AG09309 (cell line): ENCODE measurements at places on chromosomes 2 and 18.

DNA sequence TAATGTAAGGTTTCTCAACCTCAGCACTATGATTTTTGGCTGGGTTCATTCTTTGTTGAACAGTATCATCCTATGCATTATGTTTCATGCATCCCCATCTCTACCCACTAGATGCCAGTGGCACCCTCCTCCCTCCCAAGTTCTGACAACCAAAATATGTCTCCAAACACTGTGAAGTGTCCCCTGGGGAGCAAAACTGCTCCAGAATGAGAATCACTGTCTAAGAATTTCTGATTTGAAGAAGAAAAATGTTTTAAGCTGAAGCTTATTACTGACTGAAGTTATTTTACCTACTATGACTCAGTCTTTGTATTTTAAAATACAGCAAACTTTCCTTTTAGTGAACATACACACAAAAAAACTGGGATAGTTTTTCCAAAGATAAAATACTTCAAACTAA, 3.4 kb downstream of the THADA start:
- peak; percentile 21 for DNase-seq

- no peak for DNase-seq
These were observed 332.2 kb upstream of the LRP1B start for GRCh38 chr2:142463047-142463446.

DNA sequence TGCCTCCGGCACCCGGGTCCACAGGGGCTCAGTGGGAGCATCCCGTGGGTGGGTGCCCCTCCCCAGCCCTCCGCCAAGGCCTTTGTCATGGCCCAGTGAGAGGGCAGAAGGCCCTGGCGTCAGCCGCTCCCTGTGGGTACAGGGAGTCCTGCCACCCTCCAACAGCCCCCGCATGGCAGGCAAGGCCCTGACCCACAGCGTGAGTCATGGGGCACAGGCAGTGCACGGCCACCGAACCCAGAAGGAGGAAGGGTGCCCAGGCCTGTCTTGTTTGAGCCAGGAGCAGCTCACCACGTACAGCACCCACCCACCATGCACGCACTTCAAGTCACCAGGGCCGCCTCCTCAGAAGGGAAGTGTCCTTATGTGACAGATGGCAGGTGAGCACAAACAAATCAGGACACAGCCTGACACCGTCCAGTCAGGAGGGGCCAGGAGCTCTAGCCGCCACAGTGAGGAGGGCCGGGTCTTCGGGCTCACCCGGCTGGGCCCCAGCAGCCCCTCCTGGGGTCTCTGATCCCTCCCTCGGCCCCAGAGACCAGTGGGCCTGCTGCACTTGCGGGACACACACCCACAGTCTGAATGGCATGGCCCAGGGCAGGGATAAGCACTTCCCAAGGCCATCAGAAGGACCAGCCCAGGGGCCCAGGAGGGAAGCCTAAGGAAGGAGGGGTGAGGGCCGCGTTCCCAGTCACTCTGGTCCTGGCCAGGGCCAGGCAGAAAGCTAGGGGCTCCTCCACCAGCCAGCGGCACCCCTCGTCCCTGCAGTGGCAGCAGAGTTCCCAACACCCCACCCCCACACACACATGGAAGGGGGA, 25.8 kb downstream of the BIN1 start:
- no peak for DNase-seq

DNA sequence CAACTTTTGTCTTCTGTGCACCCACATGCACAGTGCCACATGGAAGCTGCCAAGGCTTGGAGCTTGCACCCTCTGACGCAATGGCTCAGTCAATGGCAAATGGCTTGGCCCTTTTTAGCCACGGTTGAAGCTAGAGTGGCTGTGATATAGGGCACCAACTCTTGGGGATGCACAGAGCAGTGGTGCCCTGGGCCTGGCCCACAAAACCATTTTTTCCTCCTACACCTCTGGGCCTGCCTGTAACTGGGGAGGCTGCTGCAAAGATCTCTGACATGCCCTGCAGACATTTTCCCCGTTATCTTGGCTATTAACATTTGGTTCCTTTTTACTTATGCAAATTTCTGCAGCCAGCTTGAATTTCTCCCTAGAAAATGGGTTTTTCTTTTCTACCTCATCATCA, 74.9 kb downstream of the ZDBF2 start:
- no peak for DNase-seq

- no peak for DNase-seq
These were observed 647.8 kb upstream of the KLHL29 start for GRCh38 chr2:22737144-22737543.

GRCh38 chr2:12918835-12919445, 202.2 kb downstream of the TRIB2 start:
- DNase-seq, result peak; percentile 98

GRCh38 chr2:222133897-222134296, 164.9 kb downstream of the PAX3 start:
- DNase-seq, result no peak

DNA sequence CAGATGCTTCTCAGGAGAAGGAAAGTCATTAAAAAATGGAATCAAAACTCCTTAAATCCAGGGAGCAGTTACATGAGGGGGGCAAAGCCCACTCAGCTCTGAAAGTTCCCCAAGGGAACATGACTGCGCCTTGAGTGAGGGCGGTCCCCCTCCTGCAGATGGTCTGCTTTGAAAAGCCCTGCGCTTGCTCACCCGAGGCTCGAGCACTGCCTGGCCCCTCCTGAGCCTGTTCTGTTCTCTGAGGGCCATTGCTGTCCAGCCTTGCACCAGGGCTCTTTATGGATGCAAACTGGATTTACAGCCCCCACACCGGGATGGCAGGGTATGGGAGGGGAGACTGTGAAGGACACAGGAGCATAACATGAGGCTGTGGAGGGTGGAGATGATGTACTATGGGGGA, 37.8 kb upstream of the DNMT3A start:
- DNase-seq, result no peak

DNA sequence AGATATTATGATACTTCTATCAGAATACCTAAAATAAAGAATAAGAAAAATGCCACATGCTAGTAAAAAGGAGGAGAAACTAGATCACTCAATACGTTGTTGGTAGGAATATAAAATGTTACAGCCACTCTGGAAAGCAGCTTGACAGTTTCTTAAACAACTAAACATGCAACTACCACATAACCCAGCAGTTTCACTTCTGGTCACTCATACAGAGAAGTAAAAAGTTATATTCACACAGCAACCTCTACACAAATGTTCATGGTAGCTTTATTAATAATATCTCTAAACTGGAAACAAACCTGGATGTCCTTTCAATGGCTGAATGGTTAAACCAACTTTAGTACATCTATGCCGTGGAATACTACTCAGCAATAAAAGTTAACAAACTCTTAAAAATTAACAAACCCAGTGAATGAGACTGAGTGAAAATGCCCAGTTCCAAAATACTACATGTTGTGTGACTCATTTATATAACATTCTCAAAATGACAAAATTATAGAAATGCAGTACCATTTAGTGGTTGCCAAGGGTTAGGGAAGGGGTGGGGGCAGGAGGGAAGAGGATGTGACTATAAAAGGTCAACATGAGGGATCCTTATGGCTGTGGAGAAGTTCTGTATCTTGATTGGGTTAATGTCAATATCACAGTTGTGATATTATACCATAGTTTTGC, 124.1 kb downstream of the MMADHC start:
- DNase-seq, result no peak

DNA sequence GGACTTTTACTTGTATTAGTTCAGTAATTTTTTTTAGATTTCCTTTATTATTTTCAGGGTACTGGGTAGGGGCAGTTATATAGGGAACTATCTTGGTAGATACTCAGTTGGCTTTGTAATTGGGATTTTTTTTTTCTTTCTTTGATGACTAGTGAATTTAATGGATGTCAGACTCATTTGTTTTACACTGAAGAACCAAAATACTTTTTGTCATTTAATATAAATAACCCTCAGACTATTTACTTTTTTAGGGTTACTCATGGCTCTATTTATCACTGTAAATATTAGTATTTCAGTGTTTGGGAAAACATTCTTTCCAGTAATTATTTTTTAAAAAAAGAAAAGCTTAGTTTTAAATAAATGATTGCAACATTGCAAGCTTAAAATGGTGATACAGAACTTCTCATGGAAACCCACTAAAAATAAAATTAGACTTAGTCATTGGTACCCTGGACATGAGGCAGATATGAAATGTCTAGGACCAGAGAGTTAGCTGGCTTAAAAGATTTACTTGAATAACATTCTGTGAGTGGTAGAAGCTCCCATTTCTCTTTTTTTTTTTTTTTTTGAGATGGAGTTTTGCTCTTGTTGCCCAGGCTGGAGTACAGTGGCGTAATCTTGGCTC, 74.4 kb upstream of the CYP20A1 start:
- DNase-seq, result no peak

DNA sequence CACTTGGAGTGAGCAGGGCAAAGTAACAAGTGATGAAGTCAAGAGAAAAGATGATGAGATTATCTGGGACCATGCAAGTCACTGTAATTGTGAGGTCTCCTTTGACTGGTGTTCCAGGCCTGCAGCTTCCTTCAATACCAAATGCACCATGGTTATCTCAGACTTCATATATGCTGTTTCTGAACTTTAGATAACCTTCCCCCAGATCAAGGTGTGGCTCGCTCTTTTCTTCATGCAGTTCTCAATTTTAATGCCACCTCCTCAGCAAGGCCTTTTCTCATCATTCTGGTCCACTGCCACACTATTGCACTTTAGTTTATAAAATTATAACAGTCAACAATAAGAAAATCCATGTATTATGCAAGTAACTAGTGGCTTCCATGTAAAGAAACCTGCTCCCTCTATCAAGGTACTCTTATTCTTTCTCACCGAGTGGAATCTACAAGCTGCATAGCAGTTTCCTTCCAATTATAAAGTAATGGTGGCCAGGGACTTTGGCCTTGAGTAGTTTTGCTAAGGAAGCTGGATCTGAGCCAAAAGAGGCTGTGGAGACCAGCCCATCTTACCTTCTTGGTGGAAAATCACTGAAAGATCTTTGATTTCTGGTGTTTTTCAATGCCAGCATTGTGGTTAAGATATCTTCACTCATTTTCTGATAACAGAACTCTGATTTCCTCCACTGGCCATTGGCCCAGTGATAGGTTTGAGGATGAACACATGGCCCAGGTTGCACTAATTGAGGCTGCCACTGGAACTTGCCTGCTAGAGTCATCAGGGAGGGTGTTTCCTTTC, 113.6 kb downstream of the KCNE4 start:
- no peak for DNase-seq

DNA sequence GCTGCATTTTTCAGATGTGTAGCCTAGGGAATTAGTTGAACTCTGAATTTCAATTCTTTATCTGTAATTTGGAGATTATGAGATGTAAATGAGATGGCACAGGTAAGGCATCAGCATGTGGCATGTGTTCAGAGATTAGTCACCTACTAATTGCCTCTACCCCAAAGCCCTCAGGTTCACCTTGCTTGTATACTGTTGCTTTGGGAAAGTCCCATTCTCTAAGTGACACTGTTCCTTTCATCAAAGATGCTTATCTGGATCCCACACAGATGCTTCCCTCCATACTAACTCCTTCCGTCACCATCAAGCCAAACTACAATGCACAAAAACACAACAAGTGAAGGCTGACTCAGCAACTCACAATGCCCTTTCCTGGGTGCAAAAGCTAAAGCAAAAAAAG, 143.7 kb downstream of the LRATD1 start:
- no peak for DNase-seq

GRCh38 chr2:178913049-178913441, 105.8 kb upstream of the TTN start:
- DNase-seq, result no peak

DNA sequence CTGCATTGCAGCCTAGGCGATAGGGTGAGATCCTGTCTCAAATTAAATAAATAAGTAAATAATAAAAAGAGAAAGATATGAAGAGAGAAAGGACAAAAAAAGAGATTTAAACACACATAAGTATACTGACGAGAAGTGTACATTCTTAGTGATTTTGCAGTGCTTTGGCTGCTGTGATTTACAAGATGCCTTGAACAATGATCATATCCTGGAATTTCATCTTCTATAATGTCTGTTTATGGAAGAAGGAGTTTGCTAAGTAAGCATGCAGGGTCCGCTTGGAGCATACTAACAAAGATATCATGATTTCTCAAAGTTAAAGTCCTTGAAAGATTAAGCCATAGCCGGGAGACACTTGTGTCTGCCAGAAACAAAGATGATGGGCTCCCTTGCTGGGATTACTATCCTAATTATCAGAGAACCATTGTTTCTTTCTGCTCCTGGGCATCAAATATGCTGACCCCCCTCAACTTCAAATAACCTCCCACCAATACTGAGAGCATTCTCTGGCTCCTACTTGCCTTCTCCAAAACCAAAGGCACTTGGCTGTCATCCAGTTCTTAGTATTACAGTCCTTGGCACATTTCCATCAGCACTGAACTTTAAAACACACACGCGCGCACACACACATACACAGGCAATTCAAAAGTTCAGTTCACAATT, 47.5 kb upstream of the STAM2 start:
- DNase-seq, result peak; percentile 13

GRCh38 chr18:80095414-80095813, 13.6 kb upstream of the ADNP2 start:
- DNase-seq, result no peak

- DNase-seq, result no peak
These were observed 271.8 kb upstream of the TFPI start for GRCh38 chr2:187826023-187826422.

- no peak for DNase-seq
These were observed 683 bp upstream of the TBC1D8 start for GRCh38 chr2:101151859-101152271.

DNA sequence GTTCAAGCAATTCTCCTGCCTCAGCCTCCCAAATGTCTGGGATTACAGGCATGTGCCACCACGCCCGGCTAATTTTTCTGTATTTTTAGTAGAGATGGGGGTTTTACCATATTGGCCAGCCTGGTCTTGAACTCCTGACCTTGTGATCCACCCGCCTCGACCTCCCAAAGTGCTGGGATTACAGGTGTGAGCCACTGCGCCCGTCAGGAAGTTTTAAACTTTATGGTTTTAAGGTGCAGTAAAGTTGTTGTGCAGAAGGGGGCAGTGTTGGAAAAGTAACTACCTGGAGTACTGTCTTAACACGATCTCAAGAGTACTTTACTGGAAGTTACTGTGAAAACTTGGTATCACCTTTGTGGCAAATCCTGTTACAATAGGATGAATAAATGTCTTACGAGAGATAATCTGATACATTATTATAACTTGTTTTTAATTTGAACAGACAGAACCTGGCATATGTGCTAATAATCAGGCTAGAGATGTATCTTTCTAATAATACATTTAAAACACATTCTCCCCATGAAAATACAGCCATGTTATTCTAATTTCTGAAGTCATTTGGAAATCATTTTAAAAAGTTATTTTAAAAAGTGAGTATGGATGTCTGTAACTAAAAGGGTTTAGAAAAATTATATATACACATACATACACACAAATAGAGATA, 10.8 kb downstream of the SPDYA start:
- DNase-seq, result peak; percentile 17
